T-helper 17 cell (primary cell): ENCODE measurements at places on chromosomes 3 and 15.

- no peak for DNase-seq
Measured at GRCh38 chr3:72175296-72175858, 390.4 kb upstream of the PROK2 start.

- DNase-seq = no peak
Measured at GRCh38 chr3:129050556-129051295, 9.9 kb upstream of the GP9 start.

DNA sequence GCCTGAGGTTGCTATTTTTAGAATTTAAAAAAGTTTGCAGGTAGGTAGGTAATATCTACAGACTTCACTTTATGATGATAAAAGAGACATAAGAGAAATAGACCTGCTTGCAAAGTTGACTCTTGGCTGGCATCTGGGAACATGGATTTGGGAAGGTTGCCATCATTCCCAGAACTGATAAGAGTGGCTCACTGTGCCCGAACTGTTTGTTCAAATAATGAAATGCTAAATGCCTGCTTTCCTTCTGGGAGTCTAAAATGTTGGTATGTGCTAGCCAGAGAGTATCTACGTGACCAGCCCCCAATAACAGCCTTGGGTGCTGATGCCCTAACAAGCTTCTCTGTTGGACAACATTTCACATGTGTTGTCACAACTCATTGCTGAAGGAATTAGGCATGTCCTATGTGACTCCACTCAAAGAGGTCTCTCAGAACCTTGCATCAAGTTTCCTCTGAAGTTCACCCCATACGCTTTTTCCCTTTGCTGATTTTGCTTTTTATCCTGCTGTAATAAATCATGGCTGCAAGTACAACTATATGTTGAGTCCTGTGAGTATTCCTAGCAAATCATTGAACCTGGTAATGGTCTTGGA is 95.5 kb downstream of the FHIT start:
- DNase-seq = no peak

DNA sequence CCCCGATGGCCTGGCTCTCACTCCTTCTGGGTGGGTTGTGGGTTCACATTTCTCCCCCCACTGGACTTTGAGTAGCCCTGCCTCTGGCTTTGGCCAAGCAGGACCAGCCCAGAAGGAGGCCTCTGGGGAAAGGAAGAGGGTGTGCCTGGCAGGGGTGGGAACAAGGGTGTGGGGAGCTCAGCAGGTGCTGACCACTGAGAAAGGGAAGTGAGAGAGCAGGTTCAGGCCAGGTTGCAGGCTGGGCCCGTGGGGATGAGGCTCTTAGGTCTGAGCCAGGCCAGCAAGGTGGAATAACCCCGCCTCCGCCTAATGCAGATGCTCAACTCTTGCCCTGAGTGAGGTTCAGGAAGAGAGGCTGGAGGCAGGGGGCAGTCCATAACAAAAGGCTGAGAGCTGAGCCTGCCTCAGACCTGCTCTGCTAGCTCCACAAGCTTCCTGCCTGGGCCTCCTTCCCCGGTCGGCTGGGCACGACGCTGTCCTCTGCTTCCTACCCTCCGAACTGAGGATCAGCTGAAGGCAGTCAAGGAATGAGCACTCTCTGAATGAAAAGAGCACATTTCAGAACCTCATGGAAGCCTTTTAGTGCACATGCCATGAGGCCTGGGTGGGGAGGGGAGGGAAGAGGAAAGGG is 82.7 kb downstream of the TLE3 start:
- DNase-seq = no peak

- no peak for DNase-seq
Measured at GRCh38 chr15:31402003-31402402, 75.4 kb downstream of the KLF13 start.

DNA sequence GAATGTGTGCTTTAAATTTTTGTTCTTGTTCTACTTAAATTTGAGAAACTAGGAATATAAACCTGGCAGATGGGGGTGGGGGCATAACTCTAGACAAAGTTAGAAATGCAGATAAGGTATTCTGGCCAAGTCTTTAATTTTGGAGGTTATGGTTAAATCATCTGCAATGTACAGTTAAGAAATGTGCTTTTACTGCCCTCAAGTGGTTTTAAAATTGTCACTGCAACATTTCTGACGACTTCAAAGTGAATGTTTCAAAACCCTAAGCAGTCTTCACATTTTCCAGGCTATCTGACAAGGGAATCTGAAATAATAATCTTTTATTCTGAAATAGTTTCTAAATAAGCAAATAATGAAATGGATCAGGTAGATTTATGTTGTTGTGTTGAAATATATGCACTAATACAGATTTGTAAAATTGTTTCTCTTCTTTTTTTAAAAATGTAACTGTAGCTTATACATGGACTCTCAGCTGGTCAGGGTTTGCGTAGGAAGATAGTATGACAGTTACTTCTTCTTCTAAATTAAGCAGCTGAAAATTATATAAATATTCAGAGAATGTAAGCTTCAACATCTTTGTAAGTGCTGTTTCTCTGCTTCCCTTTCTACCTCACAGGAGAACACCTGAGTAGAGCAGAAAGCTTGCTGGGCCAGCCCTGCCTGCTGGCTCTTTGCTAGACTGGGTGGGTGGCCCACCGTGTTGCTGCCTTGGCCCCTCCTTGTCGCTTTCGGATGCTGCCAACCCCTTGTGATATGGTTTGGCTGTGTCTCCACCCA is 45.0 kb downstream of the SUCNR1 start:
- DNase-seq = no peak

DNA sequence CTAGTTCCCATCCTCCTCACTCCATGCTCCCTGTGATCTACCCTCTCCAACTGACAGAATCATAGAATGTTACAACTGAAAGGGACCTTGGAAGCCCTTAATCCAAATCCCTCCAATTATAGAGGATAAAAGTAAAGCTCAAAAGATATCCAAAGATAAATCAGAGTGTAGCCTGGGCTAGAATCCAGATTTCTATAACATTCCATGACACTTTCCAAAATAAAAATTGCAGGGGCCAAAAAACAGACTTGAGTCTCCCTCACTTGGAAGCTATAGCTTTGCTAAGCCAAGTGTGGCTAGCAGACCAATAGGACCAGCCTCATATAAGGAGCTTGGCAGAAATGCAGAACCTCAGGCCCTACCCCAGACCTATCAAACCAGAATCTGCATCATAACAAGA is 148.1 kb downstream of the NTRK3 start:
- no peak for DNase-seq

GRCh38 chr3:149411583-149411982 is 34.1 kb upstream of the TM4SF1 start:
- no peak for DNase-seq

DNA sequence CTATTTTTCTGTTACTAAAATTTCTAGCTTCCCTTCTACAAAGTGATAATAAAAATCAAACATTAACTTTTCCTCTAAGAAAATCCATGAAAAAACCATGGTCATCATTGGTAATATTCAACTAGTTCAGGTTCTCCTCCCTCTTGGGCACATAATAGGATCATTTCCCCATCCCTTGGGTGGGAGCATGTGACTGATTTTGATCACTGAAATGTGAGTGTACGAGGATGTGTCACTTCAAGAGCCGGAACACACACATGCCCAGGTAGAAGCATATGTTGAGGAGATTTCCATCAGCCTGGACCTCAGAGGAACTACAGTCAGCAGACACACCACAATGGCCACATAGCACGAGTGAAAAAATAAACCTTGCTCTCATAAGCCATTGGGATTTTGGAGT is 36.1 kb downstream of the AP3S2 start:
- DNase-seq = no peak

GRCh38 chr3:47989981-47990440 is 26.2 kb downstream of the MAP4 start:
- peak; percentile 53 for DNase-seq

GRCh38 chr15:85534031-85534430 is 153.6 kb downstream of the AKAP13 start:
- DNase-seq = no peak

- DNase-seq = no peak
Measured at GRCh38 chr3:159898147-159898546, 90.5 kb upstream of the IL12A start.

DNA sequence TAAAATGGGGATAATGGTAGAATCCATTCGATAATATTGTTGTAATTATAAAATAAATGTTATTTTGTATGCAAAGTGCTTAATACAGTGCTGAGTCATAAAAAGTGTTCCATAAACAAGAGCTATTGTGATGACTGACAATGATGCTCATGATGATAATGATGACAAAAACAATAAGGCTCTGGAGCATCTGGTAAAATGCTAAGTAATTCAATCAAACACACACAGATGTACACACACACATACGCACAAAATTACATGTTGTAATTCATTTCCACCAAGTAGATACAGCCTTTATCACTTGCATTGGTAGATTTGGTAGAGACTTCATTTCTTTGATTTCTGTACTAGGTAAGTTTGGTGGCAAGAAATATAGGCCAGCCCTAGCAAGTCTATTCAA is 163.8 kb downstream of the FHIT start:
- no peak for DNase-seq

DNA sequence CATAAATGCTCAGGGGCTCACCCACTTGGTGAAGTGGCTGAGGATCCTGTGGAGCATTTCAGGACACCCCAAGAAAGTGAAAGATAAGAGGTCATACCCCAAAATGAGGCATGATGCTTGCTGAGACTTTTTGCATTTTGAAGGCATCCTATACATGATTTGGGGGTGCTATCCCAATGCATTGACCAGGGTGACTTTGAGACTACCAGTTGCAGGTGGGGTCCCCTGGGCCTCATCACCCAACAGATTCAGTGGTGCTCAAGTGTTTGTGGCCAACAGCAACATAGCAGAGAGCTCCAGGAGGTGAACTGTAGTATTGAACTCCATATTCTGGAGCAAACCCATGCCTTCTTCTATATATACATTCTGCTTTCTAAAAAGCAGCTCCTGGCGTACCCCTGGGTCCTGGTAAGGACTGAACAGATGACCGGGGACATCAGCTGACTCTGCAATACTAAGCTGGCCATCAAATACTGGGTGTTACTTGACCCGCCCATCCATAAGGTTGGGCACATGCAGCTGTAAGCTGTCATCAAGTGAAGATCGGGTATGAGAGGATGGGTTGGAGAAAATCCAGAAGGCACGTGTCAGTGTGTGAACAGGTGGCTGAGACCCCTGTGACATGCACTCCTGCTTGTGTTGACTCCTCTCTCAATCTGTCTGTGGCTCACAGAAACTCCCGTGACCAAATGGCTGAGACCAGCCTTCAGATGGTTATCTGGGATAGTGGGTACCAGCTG is 143.3 kb downstream of the KLF13 start:
- no peak for DNase-seq

GRCh38 chr3:46660003-46660402 is 33.5 kb downstream of the ALS2CL start:
- DNase-seq = no peak

GRCh38 chr3:54970895-54971294 is 43.0 kb upstream of the LRTM1 start:
- no peak for DNase-seq

GRCh38 chr3:143786219-143787191 is 61.8 kb downstream of the SLC9A9 start:
- DNase-seq = no peak

GRCh38 chr3:162863579-162863978 is 1367.0 kb downstream of the OTOL1 start:
- no peak for DNase-seq

DNA sequence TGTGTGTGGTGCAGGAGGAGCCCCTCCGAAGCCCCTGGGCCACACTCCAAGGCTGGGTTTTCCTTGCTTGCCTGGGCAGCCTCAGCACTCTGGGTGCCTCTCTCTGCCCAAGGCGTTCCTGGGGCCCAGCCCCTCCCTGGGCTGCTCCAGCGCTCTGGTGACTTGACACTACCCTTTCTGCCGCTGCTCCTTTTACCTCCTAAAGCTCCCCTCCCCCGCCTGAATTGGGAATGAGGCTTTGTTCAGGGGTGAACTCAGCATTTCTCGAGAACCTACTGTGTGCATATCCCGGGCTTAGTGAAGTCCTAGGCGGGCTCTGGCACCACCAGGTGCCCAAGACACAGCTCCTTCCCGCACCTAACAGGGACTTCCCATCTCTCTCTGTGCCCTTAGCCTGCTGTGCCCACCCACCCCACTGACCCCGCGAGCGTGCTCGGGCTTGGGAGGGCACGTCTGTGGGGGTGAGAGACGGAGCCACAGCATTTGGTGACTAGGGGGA is 1.2 kb upstream of the BAHD1 start:
- no peak for DNase-seq

DNA sequence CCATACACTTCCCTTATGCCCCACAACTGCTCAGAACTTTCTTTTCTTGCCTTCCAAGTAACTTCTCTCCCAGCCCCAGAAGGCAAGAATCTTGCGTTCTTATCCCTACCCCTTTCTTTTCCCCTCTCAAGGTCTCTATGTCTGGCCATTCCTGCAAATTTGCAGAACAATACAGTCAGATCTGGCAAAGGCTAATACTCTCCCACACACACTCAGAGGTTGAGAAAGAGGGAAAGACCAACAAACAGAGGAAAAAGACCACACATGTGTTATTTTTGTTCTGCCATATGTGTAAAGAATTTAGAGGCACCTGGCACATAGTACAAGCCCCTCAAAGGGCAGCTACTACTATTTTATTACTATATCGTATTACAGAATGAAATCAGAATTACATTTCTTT is 25.7 kb downstream of the GJD2 start:
- DNase-seq = no peak

GRCh38 chr15:86018679-86019078 is 61.0 kb upstream of the AGBL1 start:
- DNase-seq = no peak
